Stimulated activated CD4-positive, alpha-beta T cell treated with anti-CD3 and anti-CD28 coated beads, Interleukin-15, amount 100 ng/mL, for 1 hour (primary cell): ENCODE measurements at places on chromosomes 7 and 10.

DNA sequence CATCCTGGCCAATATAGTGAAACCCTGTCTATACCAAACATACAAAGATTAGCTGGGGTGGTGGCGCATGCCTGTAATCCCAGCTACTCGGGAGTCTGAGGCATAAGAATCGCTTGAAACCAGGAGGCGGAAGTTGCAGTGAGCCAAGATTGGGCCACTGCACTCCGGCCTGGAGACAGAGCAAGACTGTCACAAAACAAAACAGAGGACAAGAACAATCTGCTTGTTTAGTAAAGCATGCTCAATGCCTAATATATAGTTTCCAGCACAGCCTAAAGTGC, 1.8 kb upstream of the SEC24C start:
- DNase-seq, result no peak

- DNase-seq, result no peak
These were observed 21.5 kb upstream of the PLEKHA1 start for GRCh38 chr10:122352817-122353525.

GRCh38 chr10:106559442-106559841, 605.1 kb downstream of the SORCS1 start:
- DNase-seq, result no peak

DNA sequence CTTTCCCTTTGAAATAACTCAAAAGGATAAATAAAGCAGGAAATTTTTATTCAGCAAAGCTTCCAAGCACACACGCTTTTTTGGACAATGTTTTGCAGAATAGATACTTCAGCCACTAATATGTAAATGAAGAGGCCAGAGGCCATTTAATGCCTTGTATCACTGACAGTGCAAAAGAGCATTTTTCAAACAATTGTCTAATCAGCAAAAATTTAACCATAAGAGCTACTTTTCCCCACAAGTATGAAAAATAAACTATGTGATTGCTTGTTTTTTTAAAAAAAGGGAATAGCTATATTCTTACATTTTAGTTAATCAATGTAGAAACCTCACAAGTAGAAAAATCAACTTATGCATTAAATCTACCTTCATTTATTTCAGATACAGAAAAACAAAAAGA, 99.7 kb downstream of the COL28A1 start:
- DNase-seq, result no peak

DNA sequence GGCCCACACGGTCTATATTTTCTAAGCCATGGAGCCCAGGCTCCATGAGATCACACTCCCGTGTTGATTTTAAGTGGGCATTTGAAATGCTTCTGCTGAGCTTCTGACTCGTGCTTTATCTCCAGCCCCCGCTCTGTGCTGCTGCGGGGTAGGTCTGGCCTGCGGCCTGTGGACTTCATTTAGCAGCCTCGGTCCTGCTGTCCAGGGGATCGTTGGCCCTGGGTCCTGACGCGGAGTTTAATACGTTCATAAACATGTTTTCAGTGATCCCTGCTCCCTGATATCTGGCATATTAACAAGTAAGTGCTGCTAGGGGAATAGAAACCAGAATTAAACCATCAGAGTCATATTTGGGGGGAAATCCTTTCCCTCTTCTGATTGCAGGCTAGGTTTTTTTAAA, 540.3 kb upstream of the MGMT start:
- DNase-seq, result no peak

DNA sequence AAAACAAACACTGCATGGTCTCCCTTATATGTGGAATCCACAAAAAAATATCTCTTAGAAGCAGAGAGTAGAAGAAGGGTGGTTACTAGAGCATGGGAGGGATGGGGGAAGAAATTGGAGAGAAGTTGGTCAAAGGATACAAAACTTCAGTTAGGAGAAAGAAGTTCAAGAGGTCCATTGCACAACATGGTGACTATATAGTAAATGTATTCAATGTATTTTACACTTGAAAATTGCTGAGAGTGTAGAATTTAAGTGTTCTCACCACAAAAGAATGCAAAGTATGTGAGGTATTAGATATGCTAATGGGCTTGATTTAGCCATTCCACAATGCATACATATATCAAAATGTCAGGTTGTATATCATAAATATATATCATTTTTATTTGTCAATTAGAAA, 232.0 kb upstream of the CELF2 start:
- no peak for DNase-seq

DNA sequence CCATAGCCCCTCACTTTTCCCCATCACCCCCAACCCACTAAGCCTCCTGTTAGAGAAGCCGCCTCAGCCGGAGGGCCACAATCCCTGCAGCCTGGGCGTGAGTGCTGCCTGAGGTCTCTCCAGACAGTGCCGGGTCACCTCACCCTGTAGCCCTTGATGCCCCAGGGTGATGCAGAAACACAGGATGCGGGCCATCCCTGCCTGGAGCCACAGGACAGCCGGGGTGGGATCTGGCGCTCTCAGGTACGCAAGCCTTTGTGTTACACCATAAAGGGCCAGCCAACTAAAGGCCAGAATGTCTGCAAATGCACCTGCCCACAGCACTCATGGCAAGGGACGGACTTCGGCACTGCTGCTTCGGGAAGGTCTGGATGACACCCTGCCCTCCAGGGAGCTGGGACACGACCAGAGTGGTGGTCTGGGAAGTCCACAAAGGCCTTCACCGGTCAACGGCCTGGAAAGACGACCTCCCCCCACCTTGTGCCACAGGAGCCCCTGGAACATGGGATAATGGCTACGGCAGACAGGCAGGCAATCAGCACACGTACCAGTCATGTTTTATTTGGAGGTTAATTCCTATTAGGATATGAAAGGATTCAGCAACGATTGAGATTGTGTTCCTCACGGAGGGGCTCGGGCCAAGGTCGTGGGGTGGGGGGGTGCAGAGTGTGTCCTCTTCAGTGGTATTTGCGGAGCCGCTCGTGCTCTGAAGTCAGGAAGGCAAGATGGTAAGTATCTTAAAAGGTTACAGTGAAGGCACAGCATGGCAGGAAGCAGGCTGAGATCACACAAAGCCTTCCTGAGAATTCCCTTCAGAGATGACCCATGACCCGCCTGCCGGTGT, 8.1 kb downstream of the ATP5MF start:
- no peak for DNase-seq

DNA sequence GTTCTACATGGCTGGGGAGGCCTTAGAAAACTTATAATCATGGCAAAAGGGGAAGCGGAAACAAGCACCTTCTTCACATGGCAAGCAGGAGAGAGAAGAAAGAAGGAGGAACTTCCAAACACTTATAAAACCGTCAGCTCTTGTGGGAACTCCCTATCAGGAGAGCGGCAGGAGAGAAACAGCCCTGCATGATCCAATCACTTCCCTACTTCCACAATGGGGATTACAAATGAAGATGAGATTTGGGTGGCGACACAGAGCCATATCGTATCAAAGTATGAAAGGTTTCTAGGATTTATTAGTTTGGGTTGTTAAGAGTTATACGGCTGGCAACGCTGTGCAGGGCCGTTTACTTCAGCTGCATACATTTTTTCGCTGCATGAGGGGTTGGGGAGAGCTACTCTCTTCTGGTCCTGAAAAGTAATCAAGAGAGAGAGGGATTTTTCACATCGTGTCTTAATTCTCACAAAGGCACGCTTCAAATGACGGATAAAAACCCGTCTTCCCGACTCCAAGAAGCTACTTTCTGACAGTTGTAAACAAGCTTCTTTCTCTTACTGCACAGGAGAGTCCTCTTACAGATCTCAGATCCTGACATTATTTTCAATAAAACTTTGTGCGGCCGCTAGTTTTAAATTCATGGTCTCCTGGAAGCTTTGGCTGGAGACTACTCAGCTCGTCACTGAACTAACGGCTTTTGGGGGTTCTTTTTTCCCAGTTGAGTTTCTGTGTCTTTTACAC, 751 bp upstream of the GTPBP10 start:
- DNase-seq, result no peak

DNA sequence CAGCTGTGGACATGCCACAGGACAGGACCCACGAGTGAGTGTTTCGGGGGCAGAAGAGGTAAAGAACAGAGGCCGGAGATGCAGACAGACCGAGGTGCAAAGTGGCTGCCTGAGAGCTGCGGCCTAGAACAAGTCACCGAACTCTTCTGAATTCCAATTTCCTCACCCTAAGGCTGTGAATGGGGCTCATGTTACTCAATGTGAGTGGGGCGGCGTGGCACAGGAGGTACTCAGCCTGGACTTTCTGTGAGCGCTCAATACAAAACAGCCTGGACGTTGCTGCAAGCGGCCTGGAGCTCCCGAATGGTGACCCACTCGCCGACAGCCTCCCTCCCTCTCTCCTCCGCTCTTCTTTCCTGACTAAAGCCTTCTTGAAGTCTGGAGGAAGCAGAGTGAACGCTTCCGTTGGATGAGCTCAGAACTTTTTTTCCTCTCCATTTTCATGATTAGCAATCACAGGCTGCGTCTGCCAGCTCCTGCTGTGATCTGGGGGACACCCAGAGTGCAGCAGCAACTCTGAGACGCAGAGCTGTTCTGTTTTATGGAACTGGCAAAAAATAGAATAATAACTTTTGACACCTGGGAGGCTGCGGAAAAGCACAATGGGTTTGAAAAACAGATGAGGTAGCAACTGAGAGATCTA, 108.5 kb downstream of the PTPRN2 start:
- DNase-seq, result no peak

DNA sequence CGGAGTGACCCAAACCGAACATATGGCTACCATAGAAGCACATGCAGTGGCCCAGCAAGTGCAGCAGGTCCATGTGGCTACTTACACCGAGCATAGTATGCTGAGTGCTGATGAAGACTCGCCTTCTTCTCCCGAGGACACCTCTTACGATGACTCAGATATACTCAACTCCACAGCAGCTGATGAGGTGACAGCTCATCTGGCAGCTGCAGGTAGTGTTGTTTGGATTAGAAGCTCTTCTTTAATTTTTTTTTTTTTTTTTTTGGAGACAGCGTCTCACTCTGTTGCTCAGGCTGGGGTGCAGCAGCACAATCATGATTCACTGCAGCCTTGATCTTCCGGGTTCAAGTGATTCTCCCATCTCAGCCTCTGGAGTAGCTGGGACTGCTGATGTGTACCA, 45.8 kb downstream of the NRF1 start:
- no peak for DNase-seq

GRCh38 chr10:107440741-107441140, 276.2 kb upstream of the SORCS1 start:
- no peak for DNase-seq

DNA sequence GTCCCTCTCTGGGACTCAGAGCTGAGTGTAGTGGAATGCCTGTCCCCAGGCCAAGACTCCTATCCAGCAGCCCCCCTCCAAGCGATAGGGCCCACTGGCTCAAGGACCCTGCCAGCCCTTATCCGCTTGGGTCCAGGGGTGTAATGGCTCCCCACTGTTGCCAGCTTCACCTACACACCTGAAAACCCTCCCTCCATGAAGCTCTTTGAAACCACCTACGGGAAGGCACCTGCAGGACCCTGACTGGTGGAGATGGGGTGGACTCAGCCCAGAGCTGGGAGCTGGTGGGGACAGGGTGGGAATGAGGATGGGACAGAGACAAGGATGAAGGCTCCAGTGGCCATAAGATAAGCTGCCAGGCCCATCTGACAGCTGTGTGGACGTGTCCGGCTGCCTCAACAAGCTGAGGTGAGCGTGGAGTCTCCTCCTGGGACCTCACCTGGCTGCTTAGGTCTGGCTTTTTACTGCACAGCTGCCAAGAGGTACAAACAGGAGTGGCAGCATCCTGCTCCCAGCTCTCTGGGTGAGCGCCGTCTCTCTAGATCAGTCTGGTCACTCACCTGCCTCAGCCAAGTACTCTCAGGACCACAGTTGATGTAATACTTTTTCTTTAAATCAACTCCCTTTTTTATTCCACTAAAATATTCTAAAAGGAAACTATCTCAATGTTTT, 41.9 kb downstream of the DRGX start:
- DNase-seq, result no peak

DNA sequence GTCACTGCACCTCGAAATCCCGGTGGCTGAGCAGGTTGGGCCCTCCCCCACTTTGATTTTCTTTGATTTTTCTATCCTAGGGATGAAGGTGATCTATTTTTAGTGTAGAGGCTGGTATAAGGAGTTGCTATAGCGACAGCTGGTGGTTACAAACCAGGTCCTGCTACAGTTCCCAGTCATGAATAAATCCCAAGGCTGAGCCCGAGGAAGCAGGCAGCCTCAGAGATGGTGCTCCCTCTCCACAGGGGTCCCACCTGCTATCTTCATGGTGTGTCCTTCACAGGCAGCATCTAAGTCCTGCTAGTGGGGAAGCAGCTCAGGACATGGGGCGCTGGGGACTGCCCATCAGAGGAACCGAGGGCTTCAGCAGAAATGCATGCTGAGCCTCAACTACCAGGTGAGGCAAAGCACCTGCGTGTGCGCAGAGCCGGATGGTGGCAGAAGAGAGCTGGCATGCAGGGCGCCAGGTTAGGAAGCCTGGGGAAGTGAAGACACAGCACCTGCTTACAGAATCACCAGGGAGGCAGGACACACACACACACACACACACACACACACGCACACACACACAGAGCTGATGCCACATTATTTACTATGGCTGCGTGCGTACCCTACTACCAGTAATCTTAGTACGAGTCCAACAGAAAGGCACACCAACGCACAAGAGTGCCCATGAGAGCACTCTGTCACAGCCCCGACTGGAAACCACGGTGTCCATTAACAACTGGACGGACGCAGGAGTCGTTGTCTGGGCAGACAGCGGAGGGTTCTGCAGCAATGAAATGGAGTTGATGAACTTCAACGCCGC, 150.9 kb downstream of the PRKAG2 start:
- DNase-seq, result no peak

DNA sequence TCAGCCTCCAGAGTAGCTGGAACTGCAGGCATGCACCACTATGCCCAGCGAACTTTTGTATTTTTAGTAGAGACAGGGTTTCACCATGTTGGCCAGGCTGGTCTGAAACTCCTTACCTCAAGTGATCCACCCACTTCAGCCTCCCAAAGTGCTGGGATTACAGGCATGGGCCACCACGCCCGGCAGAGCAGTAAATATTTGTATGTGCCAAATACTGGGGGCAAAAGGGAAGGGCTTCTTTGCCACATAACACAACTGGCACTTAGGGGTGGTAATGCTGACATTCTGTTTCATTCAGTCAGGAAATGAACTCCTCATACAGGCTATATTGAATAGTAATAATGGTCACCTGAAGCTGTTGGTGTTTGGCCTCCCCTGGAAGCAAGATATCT, 41.6 kb downstream of the ACSM6 start:
- no peak for DNase-seq

DNA sequence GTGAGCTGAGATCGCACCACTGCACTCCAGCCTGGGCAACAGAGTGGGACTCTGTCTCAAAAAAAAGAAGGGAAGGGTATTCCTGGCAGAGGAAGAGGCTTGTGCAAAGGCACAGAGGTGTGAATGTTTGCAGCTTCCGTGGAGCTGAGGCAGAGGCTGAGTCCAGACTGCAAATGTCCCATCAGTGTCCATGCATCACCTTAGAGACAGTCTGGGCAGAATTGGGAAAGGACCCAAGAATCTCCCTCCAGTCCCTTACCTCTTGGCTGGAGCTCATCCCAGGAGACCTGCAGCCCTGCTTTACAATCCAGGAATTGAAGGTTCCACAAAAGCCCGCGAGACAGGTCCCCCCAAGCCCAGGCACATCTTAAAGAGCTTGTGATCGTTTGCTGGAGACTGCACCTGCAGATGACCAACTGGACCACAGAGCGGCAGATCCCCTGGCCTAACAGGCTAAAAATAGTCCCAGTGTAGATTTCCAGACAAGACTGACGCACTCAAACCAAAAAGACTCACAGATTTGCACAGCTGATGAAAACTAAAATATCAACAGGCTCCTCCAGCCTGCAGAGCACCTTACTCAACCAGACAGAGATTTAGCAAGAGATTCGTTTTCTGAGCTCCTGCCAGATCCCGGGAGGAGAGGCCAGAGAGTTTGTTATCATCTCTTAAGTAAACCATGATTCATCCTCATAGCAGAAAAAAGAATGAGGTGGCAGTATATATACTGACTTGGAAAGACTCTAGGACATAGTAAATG, 22.9 kb upstream of the NANOS1 start:
- DNase-seq, result no peak
